Stimulated activated CD8-positive, alpha-beta memory T cell treated with anti-CD3 and anti-CD28 coated beads, Interleukin-15, amount 100 ng/mL, for 24 hours (primary cell): ENCODE measurements at places on chromosomes 5 and 9.

DNA sequence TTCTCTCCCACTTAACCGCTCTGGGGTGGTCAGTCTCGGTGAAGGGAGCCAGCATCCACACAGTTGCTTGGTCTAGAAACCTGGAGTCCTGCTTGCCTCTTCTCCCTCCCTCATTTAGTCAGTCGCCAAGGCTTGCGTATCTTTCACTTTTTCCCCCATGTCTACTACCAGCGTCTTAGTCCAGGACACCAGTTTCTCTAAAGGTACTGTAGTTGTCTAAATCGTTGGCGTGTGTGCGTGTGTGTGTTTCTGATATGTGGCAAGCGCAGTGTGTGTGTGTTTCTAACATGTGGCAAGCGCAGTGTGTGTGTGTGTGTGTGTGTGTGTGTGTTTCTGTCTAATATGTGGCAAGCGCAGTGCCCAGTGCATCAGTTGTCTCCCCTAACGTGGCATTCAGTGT, 641 bp downstream of the ATP6V1G1 start:
- DNase-seq = no peak

GRCh38 chr9:91536211-91536691, 112.6 kb upstream of the NFIL3 start:
- no peak for DNase-seq

- DNase-seq = no peak
Observed at GRCh38 chr9:123914517-123915196, 15.3 kb downstream of the DENND1A start.

- no peak for DNase-seq
Observed at GRCh38 chr9:132381966-132382541, 24.6 kb downstream of the TTF1 start.

DNA sequence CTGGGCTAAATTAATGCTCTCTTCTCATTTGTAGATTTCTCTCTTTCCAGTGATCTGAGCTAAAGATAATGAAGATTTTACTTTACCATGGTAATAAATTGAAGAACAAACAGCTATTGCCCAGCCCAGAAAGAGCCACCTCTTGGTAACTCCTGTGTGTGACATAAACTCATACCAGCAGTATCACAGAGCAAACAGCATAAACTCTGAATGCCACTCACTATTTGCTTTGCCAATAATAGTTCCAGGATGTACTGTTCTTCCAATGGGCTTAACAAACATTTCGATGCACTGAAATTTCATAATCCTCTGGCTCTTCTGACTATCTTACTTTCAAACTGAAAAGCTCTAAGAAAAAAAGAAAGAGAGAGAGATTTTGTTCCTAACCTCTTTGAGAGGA, 69.8 kb upstream of the RASEF start:
- DNase-seq = no peak

DNA sequence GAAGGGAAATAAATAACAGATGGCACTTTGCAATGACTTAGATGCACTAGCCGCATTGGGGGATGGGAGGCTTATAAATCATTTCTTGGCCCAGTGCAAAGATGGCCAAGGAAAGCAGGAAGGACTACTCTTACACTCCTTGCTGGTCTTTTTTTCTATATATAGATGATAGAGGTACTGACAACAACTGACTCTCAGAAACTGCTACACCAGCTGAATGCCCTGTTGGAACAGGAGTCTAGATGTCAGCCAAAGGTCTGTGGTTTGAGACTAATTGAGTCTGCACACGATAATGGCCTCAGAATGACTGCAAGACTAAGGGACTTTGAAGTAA, 1.7 kb downstream of the CCNG1 start:
- no peak for DNase-seq

- DNase-seq = no peak
Observed at GRCh38 chr9:131125038-131125287, 423 bp upstream of the NUP214 start.

DNA sequence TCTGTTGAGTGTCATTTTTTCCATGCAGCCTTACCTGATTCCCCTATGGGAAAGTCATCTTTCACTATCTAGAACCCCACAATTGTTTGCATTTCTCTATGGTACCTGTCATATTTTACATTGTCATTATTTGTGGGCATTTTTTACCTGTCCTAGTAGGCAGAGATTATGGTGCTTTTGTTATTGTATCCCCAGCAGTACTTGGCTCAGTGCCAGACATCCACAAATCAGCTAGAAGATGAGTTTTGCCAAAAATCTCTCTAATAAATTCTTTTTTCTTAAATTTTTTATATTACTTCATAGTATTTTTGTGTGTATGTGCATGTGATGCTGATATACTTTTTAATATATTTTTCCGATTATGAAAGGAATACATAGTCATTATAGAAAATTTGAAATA, 13.2 kb downstream of the GARNL3 start:
- no peak for DNase-seq

GRCh38 chr9:137479892-137480685, 21.0 kb upstream of the NSMF start:
- DNase-seq = no peak

DNA sequence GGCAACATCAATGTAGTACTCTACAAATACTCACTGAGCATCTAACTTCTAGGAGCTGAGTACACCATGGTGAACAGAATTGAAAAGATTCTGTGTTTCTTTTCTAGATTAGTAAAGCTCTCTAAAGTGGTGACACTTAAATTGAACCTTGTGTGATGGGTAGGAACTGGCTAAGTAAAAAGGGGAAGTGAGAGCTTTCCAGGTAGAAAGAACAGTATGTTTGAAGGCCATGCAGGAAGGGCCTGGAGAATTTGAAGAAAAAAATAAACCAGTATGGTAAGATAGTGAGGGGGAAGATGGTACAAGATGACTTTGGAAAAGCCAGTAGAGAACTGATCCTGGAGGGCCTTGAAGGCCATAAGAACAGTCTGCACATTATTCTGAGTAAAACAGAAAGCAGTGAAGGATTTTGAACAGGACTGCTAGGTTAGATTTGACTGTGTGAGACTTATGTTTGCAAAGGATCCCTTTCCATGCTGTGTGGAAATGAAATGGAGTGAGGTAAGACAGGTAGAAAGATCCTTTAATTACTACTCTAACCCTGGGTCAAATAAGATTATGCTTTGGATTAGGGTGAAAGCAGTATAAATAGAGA, 46.7 kb upstream of the UBQLN1 start:
- DNase-seq = no peak

DNA sequence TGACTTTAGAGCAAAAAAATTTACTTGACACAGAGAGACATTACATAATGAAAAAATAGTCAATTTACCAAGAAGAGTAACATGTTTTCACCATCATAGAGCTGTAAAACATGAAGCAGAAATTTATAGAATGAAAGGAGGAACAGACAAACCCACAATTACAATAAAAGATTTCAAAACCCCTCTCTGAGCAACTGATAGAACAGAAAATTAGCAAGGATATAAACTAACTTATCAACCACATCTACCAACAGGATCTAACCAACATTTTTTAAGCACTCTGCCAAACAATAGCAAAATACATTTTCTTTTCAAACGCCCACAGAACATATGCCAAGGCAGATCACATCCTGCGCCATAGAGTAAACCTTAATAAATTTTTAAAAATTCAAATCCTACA, 17.9 kb downstream of the SLCO4C1 start:
- no peak for DNase-seq

GRCh38 chr5:89301321-89302025, 418.5 kb upstream of the MEF2C start:
- no peak for DNase-seq

- DNase-seq = no peak
Observed at GRCh38 chr5:14988223-14988622, 116.6 kb upstream of the ANKH start.

- DNase-seq = no peak
Observed at GRCh38 chr9:114132550-114132918, 22.8 kb upstream of the COL27A1 start.

DNA sequence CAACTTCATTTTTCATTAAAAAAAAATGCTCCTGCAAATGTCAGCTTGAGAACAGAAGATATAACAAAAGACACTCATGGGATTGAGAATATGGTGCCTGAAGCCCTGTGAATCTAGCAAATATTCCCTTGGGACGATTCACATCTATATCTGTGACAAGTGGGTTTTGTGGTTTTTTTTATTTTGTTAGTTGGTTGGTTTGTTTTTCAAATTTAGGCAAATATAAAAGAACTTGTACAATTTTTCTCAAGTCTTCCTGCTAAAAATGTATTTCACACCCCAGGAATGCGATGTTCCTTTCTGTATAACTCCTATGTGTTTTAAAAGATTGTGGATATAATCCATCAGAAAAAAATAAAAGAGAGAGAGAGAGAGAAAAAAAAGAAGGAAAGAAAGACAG, 1061.8 kb upstream of the ARRDC3 start:
- DNase-seq = no peak

GRCh38 chr5:143985832-143986515, 174.0 kb downstream of the HMHB1 start:
- DNase-seq = no peak

DNA sequence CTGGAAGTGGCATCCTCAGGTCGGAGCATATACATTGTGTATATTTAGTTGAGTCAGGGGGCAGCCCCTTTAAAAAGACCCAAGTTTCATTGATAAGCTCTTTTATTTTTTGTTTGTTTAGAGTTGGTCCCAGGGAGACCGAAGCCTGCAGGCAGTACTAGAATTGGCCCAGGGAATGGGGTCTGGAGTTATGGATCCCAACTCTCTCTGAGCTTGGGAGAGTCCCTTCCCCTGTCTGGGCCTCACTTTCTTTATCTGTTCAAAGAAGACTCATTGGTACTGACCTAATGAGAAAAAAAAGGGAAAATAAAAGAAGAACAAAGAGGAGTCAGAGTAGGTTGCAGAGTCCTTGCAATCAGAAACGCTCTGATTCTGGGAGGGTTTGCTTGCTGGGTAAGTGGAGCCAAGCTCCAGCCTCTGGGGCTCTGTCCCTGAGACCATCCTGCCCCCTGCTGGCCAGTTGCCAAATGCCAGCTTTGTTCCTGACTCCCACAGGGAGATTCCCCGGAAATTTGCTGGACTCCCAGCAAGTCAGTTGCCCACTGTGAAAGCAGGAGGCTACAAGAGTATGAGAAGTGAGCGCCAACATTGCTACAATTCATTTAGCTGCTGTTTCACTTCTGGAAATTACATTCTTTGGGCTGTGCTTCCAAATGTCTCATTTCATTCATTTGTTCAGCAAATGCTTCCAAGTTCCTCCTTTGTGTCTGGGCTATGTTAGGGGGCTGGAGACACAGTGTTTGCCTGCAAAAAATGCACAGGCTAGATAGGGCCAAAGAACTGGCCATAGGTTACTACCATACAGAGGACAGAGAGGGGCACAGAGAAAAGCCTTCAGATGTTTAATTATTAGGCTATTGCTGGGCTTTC, 156.2 kb downstream of the MELK start:
- DNase-seq = peak; percentile 52
